ENCODE measurements at places on chromosomes 2 and 18.

- DNase-seq: no peak
These were observed 45.4 kb upstream of the ASB18 start for GRCh38 chr2:236309669-236310029.

GRCh38 chr2:136487421-136487820 is 277.9 kb upstream of the THSD7B start:
- DNase-seq: no peak

- DNase-seq: no peak
These were observed 53.9 kb upstream of the CTAGE1 start for GRCh38 chr18:22471546-22472131.

GRCh38 chr2:104476563-104476988 is 377.3 kb upstream of the POU3F3 start:
- no peak for DNase-seq

GRCh38 chr2:36886664-36887063 is 79.7 kb downstream of the STRN start:
- DNase-seq: no peak

DNA sequence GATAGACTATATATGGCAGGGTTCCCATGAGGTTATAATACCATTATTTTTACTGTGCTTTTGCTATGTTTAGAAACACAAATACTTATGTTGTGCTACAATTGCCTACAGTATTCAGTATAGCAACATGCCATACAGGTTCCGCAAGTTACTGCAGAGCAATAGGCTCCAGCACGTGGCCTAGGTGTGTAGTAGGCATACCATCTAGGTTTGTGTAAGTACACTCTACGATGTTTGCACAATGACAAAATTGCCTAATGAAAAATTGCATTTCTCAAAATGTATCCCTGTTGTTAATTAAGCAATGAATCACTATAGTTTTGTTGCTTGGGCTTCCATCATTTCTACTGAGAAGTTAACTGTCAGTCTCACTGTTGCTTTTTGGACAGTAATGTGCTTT is 9.8 kb downstream of the CD302 start:
- DNase-seq: no peak

- no peak for DNase-seq
These were observed 21.1 kb upstream of the ARL4C start for GRCh38 chr2:234517971-234518370.

DNA sequence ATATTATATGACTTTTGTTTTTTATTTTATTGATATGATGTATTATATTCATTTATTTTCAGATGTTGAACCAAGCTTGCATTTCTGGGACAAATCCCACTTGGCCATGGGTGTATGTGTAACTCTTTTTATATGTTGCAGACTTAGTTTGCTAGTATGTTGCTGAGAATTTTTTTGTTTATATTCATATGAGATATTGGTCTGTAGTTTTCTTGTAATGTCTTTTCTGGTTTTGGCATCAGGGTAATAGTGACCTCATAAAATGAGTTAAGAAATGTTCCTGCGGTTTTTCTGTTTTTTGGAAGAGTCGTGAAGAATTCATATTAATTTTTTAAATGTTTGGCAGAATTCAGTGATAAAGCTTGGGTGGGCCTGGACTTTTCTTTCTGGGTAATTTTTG is 88.7 kb downstream of the ASB1 start:
- DNase-seq: no peak

DNA sequence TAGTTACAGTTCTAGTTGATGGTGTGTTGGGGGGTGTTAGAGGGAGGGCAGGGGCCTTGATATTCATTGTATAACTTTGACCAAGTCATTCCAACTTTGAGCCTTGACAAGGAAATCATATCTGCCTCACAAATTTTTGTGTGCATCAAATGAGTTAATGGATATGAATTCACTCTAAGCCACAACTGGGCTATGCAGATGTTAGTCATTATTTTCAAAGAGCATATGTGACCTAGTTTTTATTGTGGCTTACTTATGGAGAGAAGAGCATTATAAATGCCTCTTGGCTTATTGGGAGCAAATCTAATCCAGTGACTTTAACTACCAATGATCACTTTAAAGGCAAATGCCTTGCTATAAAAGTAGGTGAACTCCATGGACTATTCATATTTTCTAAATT is 250.2 kb downstream of the LPIN1 start:
- no peak for DNase-seq

GRCh38 chr2:143608063-143608423 is 478.8 kb downstream of the ARHGAP15 start:
- DNase-seq: no peak

Measured in activated CD4-positive, alpha-beta T cell treated with anti-CD3 and anti-CD28 coated beads, Interleukin-2, amount 50 U/mL, for 4 hours (primary cell).